Activated T-cell treated with anti-CD3 and anti-CD28 coated beads, Interleukin-2, amount 50 U/mL, for 72 hours (primary cell): ENCODE measurements at places on chromosomes 2 and 18.
A peak's percentile ranks its signal among the peaks of the same experiment; 100 is the strongest.

DNA sequence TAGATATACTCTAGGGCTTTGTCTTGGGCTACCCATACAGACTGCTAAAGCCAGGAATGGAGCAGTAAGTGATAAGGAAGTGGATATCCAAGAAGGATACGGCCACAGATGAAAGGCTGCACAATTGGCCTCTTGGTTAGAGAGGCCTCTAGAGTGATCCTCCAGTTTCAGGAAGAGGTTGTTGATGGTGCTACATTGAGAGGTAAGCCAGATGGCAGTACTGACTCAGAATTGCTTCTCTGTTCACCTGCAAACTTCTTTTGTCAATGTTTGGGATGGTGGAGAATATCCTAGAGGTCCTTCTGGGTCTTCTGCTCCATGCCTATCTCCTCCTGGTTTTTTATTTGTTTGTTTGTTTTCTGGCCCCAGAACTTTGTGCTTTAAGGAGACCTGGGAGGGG lies 226.8 kb upstream of the LRRTM1 start:
- no peak for DNase-seq

DNA sequence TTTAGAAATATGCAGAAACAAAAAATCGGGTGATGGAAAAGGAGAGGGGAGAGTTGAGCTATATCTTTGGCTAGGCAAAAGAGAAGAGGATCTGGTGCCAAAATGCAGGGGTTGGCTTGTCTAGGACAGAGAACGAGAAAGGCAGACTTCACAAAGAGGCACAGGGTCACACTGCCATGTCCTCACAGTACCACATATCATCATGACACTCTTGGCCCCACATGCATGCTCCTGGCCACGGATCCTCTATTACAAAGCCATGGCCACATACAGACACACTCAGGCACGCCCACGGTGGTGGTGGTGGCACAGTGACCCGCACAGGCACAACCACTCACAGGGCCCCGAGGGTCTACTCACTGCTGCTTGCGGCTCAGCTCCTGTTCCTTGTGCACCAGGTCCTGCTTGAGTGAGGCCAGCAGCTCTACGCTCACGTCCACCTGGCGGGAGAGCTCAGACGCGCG lies 15.9 kb downstream of the FBXO41 start:
- DNase-seq, result no peak

DNA sequence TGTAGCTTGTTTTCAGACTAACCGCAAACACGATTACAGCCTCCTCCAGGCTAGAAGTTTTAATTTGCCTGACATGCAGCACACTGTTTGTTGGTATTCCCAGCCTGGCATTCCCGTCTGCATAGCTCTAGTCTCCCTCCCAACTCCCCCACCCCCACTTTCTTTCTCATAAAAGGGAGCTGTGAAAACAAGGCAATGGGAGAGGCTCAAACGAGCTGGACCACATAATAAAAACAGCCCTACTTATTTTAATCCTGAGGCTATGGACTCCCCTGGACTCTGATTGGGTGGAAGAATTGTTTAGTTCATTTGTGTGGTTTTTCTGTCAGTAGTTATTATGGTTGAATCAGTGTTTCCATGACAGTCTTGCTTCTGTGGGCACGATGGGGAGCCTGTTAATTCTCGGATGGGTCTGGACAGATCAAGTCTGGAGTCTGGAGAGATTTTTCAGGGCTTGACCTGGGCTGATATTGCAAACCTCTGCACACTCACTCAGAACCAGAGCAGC lies 1.2 kb downstream of the STON1 start:
- no peak for DNase-seq

DNA sequence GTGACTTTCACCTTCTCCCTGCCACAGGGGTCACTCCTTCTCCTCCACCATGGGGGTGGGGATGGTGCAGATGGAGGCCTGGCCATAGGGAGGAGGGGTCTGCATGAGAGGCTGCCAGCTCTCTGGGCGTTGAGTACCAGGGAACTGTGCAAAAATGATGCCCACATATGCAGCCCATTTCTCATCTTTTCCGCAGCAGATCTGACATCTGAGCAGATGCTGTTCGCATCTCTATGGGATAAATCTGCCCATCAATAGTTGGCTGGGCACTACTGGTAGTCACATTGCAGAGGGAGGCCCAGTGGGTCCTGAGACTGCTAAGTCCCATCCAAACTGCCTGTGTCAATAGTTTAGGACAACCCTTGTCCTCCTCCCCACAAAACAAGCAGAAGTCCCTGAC lies 45.9 kb upstream of the LGALSL start:
- DNase-seq, result no peak

DNA sequence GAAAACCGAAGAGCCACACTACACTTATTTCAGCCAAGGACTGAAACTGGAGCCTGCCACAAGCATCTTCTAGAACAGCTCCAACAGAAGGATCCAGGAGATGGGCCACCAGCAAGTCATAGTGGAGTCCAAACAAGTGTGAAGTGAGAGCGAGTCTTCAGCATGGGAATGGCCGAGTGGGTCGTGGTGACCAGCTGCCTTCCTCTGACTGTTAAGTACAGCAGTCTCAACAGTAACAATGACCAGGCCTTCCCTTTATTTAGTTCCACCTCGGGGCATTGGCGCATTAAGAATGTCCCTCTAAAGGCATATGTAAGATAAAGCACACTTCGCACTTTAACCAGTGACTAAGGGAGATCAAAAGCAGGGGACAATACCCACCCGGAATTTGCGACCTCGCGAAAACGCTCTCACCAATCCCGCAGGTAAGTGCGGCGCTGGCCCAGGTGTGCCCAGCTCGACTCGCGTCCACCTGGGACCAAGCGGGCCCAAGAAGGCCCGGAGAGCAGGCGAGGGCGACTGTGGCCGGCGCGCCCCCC lies 1.1 kb downstream of the L3MBTL4 start:
- DNase-seq, result no peak

- no peak for DNase-seq
Measured at GRCh38 chr2:176544557-176544956, 275.3 kb downstream of the MTX2 start.

DNA sequence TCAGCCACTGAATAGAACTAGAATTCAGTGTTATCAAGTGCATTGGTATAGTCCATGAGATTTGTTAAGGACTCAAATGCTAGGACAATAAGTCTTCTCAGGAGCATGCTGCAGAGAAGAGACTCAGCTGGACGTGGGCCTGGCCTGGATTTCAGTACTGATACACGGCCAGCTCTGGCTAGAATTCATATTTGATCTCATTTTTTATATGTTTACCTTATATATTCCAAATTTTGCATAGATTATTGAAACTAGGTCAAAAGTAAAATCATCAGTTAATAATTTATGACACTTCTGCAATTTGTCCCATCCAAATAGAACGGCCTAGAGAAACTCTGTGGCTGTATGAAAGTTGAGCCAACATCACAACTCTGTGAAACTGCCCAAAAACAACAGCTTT lies 262.0 kb downstream of the DLGAP1 start:
- DNase-seq, result no peak

- no peak for DNase-seq
Measured at GRCh38 chr2:29632018-29632417, 289.4 kb downstream of the ALK start.

DNA sequence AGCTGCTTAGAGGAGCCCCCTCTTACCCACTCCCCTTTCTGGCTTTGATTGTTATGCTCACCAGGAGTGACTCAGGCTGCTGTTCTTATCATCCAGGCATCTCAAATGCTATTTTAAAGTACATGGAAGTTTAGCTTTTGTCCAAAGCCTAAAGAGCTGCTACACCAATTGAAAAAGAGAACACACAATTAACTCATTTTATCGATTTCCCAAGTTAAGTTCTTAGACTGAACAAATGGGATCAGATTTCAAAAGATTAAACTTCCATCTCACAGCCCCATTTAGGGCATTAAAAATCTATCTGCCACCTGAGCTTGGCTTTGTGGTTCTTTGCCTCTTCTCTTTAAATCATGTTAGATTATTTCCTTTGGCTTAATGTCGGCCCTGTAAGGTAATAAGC lies 81.2 kb downstream of the MYO5B start:
- DNase-seq, result no peak

- no peak for DNase-seq
Measured at GRCh38 chr2:10132996-10133647, 10.6 kb downstream of the RRM2 start.

GRCh38 chr2:205129531-205129930 lies 552.8 kb upstream of the NRP2 start:
- DNase-seq, result no peak

DNA sequence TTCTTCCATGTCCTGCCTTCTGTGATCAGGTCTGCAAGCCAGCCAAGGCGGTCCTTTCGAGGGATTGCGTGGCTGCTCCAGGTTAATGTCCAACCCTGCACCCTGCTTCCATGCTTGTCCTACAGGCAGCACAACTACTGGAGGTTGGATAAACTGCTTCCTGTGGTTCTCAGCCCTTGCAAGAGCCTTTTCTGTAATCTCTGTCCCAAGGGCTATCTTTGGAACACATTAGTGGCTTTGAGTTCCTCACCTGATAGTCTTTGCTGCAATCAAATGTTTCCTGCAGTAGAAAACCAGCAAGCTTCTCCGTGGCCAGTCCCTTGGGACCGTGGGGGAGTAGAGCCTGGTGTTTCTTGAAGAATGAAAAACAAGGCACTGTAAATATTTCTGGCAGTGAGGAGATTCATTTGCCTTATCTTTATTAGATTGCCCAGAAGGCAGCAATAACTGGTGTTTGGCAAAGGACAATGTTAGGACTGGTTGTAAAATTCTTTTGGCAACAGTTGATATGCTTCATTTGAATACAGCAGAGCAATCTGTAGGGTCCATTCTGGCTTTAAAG lies 214.4 kb downstream of the FHOD3 start:
- DNase-seq, result no peak

GRCh38 chr2:106843001-106843909 lies 42.7 kb downstream of the ST6GAL2 start:
- no peak for DNase-seq

- no peak for DNase-seq
Measured at GRCh38 chr2:164145093-164145987, 409.5 kb upstream of the FIGN start.

DNA sequence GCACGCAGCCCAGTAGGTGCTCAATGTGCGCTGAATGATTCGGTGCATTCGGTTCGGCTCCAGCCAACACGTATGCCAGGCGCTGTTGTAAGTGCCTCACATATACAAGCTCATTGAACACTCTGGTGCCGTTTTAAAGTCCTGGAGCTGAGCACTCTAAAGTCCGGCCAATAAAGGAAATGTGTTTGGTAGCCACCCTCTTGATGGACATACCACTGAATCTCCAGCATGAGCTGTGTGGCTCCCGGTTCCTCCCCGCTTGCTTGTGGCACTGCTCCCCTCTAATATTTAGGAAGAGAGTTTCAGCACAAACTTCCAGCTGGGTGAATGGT lies 112.1 kb downstream of the MCFD2 start:
- no peak for DNase-seq

DNA sequence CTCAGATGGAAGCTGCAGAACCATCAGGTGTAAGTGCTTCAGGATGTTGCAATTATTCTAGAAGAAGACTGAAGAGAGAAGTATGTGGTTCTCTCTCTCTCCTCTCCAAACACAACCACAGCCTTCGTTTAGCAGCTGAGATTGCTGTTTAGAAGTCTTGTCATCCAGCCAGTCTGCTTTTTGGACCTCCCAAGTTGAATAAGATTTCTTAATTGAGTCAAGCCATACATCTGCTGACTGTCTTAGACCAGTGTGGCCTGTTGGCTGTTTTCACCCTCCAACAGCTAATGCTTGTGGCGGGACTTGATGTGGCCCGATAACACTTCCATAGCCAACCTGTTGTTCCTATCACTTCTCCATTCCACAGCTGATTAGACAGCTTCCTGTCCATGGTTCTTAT lies 91.3 kb upstream of the TMEM17 start:
- no peak for DNase-seq

DNA sequence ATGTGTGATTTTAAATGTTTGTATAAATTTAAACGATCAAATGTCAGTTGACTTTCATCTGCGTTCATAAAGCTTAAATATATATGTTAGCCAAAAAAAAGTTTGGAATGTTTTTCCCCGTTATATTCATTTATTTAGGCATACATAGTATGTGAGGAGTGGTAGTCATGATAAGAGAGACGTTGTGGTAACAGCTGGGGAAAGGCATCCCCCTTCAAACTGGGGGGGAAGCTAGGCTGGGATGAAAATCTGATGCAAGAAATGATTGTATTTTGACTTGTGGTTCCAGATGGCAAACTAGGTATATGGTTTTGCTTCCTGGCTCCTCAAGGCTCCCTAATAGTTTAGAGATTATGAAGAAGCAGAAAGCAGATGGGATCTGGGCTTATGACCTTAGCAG lies 30.1 kb downstream of the ITGA6 start:
- DNase-seq, result no peak

- DNase-seq, result peak; percentile 80
Measured at GRCh38 chr2:65040400-65041261, 15.6 kb upstream of the CEP68 start.

- DNase-seq, result peak; percentile 43
Measured at GRCh38 chr2:181312515-181312927, 144.7 kb upstream of the ITGA4 start.

GRCh38 chr2:167933097-167933814 lies 314.1 kb downstream of the STK39 start:
- no peak for DNase-seq

DNA sequence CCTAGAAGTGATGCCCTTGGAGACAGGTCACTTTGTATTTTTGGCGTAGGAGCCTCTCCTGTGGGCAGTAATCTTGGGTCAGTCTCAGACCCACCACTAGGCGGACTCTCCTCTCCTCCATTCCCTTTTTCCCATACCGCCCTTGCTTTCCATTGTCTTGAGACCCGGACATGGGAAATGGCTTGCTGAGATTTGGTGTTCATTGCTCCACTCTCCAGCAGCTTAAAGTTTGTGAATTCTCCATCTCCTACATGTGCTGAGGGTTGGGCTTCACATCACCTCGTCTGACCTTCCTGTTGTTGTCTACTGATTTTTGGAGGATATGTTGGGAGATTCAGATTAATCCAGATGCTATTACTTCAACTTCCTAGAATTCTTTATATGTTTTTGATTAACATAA lies 159.2 kb upstream of the RAB12 start:
- DNase-seq, result no peak

GRCh38 chr2:72914206-72914559 lies 3.1 kb upstream of the EMX1 start:
- no peak for DNase-seq

GRCh38 chr18:60892441-60892840 lies 440.8 kb upstream of the CDH20 start:
- no peak for DNase-seq

DNA sequence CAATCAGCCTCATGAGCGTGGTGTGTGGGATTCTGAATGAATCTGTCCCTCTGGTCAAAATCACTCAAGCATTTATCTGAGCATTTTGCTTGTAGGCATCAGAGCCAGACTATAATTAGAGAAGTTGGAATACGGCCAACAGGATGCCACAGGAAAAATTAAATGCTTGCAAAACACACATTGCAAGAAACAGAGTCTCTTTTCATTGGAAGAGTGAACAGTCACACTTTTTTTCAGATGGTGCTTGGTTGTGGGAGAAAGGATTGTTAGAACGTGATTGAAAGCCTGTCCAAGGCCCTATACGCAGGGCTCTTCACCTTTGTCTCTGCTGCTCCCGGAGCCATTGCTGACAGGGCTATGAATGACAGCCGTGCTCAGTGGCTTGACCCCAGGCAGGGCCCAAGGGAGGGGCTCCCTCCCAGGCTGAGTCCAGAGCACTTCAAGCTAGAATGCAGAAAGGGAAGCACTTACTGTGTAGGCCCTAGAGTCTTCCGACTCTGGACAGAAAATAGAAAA lies 59.8 kb downstream of the SNTG2 start:
- DNase-seq, result no peak

- DNase-seq, result no peak
Measured at GRCh38 chr2:105261061-105261460, 19.5 kb downstream of the GPR45 start.

GRCh38 chr2:240135706-240136012 lies 446 bp downstream of the COPS9 start:
- DNase-seq, result no peak

GRCh38 chr2:130899306-130899705 lies 62.6 kb downstream of the ARHGEF4 start:
- no peak for DNase-seq
